Endothelial cell of umbilical vein (primary cell): ENCODE measurements at places on chromosomes 3 and 15. TPM values are rescaled to one million over a fixed set of nuclear protein-coding genes. Genes with fewer than 3 reads are reported as not detected.

DNA sequence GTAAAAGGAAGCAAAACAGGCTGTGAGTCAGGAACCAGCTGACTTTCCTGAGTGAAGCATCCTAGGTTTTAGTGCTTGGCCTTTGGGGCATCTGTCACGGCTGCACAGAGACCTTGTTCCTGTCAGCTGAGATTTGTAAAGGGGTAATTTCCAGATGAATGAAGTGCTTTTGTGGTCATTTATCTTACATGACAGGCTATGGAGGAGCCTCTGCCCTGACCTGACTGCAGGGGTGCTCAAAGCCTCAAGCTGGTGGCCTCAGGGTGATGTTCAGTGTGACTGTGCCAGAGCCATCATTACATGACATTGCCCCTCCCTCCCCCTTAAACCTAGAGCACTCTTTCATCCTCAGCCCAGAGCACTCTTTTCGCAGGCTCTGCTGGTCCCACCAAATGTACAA is 132.5 kb downstream of the ARNT2 start:
- no peak overlapping the region for H3K27ac ChIP-seq
- DNase-seq: no peak
- H3K27me3 ChIP-seq: no peaks in the 10 kb centered on the region
- no peak overlapping the region for H3K4me3 ChIP-seq

- H3K27me3 ChIP-seq: no peaks in the 10 kb centered on the region
- no peak overlapping the region for H3K27ac ChIP-seq
- H3K36me3 ChIP-seq: no peaks in the 10 kb centered on the region
- no peaks in the 10 kb centered on the region for H3K4me1 ChIP-seq
- H3K4me3 ChIP-seq: no peak overlapping the region
These were observed 210.8 kb downstream of the CGGBP1 start for GRCh38 chr3:87848003-87848402.

XPC gene
- 9.0 and 11.9 TPM in 2 replicates for polyA plus RNA-seq

GRCh38 chr15:35713733-35714132 is 167.8 kb upstream of the DPH6 start:
- H3K4me1 ChIP-seq: no peaks in the 10 kb centered on the region
- no peaks in the 10 kb centered on the region for H3K27me3 ChIP-seq
- no peaks in the 10 kb centered on the region for H3K36me3 ChIP-seq
- peak; percentile 22 for DNase-seq
- no peak overlapping the region for H3K4me3 ChIP-seq
- no peak overlapping the region for H3K27ac ChIP-seq

VPS13C gene
- 8.6 and 10.8 TPM in 2 replicates for polyA plus RNA-seq

TMEM108 gene
- 0.40 and 0.65 TPM in 2 replicates for polyA plus RNA-seq

SPESP1 gene
- polyA plus RNA-seq: 1.5 and 2.0 TPM in 2 replicates

GOLGA8T gene
- 0.04 TPM in 1 of 2 replicates, not detected in the other for polyA plus RNA-seq

- H3K4me1 ChIP-seq: no peaks in the 10 kb centered on the region
- H3K4me3 ChIP-seq: no peak overlapping the region
- no peak for DNase-seq
- no peak overlapping the region for H3K27ac ChIP-seq
- peaks cover 1% of the 10 kb centered on the region for H3K27me3 ChIP-seq
These were observed 8.0 kb downstream of the SLC6A1 start for GRCh38 chr3:11000528-11000927.

DNA sequence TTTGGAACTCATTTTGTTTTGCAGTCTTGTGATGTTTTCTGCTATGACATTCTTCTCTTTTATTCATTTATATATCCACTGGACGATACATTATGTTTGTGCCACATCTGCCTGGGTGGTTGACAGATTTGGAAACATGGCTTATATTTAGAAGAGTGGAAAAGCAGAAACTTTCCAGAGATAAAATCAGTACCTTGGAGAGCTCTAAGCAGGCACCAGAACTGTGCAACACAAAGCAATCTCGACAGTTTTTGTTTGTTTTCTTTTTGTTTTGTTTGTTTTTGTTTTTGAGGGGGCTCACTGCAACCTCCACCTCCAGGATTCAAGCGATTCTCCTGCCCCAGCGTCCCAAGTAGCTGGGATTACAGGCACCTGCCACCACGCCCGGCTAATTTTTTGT is 45.5 kb downstream of the SYN2 start:
- no peaks in the 10 kb centered on the region for H3K4me1 ChIP-seq
- H3K27ac ChIP-seq: no peak overlapping the region
- no peaks in the 10 kb centered on the region for H3K36me3 ChIP-seq
- H3K27me3 ChIP-seq: no peaks in the 10 kb centered on the region

DNA sequence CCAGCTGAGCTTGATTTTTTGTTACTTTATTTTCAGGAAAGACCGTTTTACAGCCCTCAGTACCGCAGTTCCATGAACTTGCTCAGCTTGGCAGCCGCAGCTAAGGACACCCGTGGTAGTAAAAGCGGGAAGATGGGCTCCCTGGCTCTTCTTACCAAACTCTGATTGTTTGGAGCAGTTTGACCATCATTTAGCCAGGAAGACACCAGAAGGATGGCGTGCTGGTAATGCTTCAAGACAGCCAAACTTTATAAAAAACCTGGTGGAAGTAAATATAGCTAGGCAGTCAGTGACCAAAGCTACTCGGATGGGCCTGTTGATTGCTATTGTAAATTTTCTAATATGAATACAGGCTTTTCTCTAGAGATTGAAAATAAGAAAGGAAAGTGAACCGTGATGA is 28.9 kb downstream of the POLR2M start:
- no peak overlapping the region for H3K4me3 ChIP-seq
- H3K27ac ChIP-seq: no peak overlapping the region
- no peaks in the 10 kb centered on the region for H3K36me3 ChIP-seq
- peaks cover 10% of the 10 kb centered on the region for H3K4me1 ChIP-seq

GRCh38 chr3:132180337-132180791 is 136.8 kb upstream of the ACP3 start:
- H3K27me3 ChIP-seq: peaks cover 9% of the 10 kb centered on the region
- H3K36me3 ChIP-seq: no peaks in the 10 kb centered on the region
- H3K27ac ChIP-seq: no peak overlapping the region
- no peak overlapping the region for H3K4me3 ChIP-seq
- peak; percentile 62 for DNase-seq
- H3K4me1 ChIP-seq: no peaks in the 10 kb centered on the region

DNA sequence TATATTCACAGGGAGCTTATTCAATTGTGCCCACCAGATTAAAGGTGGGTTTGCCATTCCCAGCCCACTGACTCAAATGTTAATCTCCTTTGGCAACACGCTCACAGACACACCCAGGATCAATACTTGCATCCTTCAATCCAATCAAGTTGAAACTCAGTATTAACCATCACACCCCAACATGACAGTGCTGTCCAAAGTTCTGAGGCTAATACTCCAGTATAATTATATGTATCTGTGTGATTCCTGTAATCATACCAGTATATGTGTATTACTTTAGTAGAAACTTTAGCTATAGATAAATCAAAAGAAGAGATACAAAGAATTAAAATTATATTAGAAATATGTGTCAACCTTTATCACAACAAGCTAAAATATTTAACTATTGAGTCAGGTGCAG is 1166.0 kb downstream of the ZPLD1 start:
- H3K4me1 ChIP-seq: no peaks in the 10 kb centered on the region
- no peaks in the 10 kb centered on the region for H3K27me3 ChIP-seq
- H3K27ac ChIP-seq: no peak overlapping the region
- no peaks in the 10 kb centered on the region for H3K36me3 ChIP-seq

DNA sequence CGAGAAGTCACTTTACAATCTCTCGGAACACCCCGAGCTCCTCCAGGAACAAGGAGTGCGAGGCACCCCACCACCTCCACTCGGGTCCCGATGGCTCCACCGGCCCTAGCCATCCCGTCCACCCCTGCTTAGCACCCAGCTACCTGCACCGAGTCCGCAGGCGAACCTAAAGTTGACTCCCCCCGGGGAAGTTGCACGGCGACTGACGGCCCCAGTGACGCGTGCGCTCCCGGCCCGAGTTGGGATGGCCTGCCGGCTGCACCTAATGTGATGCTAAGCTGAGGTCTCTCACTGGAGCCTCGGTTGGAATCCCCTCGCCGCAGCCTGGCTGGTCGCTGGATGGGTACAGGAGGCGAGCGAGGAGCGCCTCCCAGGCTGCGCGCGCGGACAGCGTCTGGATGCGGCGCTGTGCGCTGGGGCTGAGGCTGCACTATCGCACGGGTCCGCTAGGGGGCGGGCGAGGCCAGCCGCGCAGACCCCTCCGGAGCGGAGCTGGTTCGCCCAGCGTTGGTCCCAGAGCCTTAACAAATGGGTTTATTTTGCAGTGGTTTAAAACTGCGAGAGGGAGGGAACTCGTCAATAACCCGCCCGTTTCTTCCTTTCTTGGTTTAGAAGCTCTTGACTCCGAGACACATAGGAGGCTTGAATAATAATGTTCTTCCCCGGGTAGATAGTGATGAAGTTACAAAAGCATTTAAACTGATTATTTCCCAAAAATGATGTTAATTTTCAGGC is at the start of gene OXTR:
Gene OXTR (minus strand): TSS at position 526 of the 735 bp plus-strand sequence. CDS start 1,426 bp downstream, outside the sequence.
- DNase-seq: peak; percentile 69
- no peaks in the 10 kb centered on the region for H3K36me3 ChIP-seq
- H3K4me3 ChIP-seq: peak within 1 kb of the TSS; percentile 9
- no peak within 1 kb of the TSS for H3K27ac ChIP-seq
- H3K27me3 ChIP-seq: peaks cover 24% of the 10 kb centered on the region
- H3K4me1 ChIP-seq: peaks cover 16% of the 10 kb centered on the region

DNA sequence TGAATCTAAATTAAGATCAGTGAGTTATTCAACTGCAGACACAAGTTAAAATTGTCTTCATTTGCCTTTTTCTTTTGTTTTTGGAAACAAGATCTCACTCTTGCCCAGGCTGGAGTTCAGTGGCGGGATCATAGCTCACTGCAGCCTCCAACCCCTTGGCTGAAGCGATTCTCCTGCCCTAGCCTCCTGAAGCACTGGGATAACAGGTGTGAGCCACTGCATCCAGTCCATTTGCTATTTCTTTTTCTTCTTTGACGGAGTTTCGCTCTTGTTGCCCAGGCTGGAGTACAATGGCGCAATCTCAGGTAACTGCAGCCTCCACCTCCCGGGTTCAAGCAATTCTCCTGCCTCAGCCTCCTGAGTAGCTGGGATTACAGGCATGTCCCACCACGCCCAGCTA is 10.3 kb downstream of the RNF168 start:
- DNase-seq: no peak
- H3K27ac ChIP-seq: no peak overlapping the region
- H3K36me3 ChIP-seq: no peaks in the 10 kb centered on the region

GRCh38 chr15:81747482-81747881 is 298.3 kb downstream of the MEX3B start:
- H3K4me1 ChIP-seq: no peaks in the 10 kb centered on the region
- no peaks in the 10 kb centered on the region for H3K36me3 ChIP-seq
- H3K4me3 ChIP-seq: no peak overlapping the region
- H3K27ac ChIP-seq: no peak overlapping the region

DNA sequence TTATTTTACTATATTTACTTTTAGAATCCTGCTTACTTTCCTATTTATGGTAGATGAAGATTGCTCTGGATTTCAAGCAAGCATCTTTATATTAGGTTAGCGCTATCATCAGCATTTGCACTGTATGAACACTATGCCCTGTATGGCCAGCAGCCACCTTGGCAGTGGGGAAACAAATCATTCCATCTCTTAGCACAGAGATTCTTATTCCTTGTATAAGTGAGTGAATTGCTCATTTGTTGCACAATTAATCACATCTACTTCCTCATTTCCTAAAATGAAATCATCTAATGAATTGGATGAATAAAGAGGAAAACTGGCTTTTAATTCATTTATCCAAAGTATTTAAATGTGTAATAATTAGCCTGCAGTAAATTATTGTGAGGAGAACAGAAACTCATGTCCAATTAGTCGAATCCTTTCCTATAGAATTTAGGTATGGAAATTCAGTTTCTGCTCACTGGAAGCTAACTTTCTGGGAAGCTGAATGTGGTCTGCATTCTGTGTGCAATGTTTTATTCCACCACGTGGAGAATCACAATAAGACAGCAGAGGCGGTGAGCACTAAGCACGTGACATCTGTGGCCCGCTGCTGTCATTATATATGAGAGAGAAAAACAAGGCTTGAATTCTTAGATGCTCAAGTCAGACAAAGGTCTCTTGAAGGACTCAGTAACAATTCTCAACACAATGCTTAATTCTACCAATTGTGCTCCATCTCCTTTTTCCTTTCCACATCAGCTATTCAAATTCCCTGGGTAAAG is 93.4 kb downstream of the PEX5L start:
- no peak overlapping the region for H3K27ac ChIP-seq
- DNase-seq: no peak
- no peak overlapping the region for H3K4me3 ChIP-seq
- H3K27me3 ChIP-seq: no peaks in the 10 kb centered on the region
- H3K36me3 ChIP-seq: no peaks in the 10 kb centered on the region

DNA sequence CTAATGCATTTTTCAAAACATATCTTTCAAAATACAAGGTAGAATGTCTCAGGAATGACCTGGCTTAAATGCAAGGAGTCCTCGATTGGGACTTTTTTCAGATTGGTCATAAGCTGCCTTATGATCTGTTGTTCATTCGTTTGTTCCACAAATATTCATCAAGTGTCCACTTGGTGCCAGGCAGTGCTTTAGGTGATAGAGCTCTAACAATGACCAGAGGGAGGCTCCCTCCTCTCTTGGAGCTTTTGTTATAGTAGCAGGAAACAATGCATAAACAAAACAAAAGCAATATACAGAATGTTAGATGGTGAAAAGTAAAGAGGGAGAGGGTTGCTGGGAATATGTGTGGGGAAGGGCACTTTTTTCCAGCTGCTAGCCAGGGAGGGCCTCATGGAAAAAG is 156.1 kb downstream of the MCTP2 start:
- H3K36me3 ChIP-seq: no peaks in the 10 kb centered on the region
- no peaks in the 10 kb centered on the region for H3K27me3 ChIP-seq
- DNase-seq: no peak

TRH gene
- polyA plus RNA-seq: not detected in 2 replicates

- no peak overlapping the region for H3K27ac ChIP-seq
- H3K36me3 ChIP-seq: no peaks in the 10 kb centered on the region
- H3K4me3 ChIP-seq: no peak overlapping the region
- H3K4me1 ChIP-seq: no peaks in the 10 kb centered on the region
These were observed 41.3 kb downstream of the CHDH start for GRCh38 chr3:53804697-53805462.
